ENCODE measurements at places on chromosomes 12 and 14. TPM values are rescaled to one million over a fixed set of nuclear protein-coding genes. Genes with fewer than 3 reads are reported as not detected.

Gene CHURC1
- total RNA-seq: 67.0 TPM

DNA sequence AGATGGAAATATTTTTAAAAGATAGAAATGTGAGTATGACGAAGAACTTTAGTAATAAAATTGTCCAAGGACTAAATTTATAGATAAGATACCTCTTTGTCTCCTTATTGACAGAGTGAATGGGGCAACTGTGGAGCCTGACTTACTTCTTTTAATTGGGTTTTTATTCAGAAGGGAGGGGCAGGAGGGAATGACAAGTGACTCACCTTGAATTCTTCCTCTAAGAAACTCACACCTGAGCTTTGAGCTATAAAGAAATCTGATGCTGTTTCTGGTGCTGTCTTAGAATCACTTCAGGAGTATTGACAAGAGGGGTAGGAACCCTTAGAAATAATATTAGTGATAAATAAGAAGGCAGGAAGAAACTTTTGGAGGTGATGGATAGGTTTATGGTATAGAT is 951 bp downstream of the NR1H4 start:
- no peak for DNase-seq

DNA sequence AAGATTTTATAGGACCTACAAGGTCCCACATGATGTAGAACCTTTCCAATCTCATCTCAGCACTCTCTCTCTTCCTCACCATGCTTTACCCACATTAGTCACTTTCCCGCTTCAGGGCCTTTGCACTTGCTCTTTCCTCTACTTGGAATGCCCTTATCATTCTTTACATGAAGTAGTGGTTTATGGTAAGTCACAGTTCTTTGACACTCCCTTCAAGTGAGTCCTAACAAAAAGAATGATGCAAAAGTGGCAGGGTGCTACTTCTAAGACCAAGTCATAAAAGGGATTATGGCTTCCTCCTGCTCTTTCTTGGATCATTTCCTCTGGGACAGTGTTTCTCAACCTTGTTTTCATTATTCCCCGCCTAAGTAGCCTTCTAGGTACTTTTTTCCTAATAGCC is 13.1 kb downstream of the TMBIM4 start:
- no peak for DNase-seq

DNA sequence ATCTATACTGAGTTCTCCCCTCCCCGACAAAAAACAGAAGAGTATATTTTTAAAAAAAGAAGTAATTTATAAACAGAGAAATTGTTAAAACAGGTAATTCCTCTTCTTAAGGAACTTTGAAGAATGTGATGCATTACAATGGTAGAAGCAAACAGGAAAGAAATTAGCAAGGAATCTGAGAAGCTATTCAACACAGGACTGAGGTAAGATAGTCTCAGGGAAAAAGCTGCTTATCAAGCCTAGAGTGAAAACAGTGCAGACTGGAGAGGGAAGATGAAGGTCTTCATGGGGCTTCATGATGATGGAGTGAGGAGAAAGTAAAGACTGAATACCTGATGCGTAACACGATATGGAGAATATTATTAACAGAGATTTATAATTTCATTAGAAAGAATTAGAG is 880.0 kb downstream of the SLC16A7 start:
- no peak for DNase-seq

GRCh38 chr14:93903342-93904184 is 23.6 kb upstream of the FAM181A start:
- DNase-seq: no peak

Data from esophagus muscularis mucosa (tissue), 4 donors.